ENCODE measurements at places on chromosomes 5 and 9. TPM values are rescaled to one million over a fixed set of nuclear protein-coding genes. Genes with fewer than 3 reads are reported as not detected.

The FUT7 gene
- not detected for total RNA-seq

The MLLT3 gene
- 19.3 TPM for total RNA-seq

The PGM5 gene
- total RNA-seq: 0.26 TPM

The CDK5RAP2 gene
- 34.9 TPM for total RNA-seq

The HTR4 gene
- total RNA-seq: not detected

The CDH9 gene
- total RNA-seq: not detected

The ZNF300 gene
- 4.4 TPM for total RNA-seq

The GPX8 gene
- 46.2 TPM for total RNA-seq

The SPATA31D4 gene
- not detected for total RNA-seq

DNA sequence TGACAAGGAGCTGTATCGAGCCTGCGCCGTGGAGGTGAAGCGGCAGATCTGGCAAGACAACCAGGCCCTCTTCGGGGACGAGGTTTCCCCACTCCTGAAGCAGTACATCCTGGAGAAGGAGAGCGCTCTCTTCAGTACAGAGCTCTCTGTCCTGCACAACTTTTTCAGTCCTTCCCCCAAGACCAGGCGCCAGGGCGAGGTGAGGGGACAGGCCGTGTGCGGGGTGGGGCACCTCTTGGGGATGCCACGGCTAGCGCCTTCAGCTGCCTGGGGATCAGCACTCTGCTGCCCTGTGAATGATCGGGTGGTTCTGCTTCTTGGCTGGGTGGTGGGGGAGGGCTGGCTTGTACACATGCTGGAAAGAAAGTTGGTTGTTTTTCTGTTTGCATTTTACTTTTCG is 1.7 kb downstream of the NELFB start:
- DNase-seq: no peak

- no peak for DNase-seq
Observed at GRCh38 chr5:96509721-96510350, 76.8 kb upstream of the PCSK1 start.

DNA sequence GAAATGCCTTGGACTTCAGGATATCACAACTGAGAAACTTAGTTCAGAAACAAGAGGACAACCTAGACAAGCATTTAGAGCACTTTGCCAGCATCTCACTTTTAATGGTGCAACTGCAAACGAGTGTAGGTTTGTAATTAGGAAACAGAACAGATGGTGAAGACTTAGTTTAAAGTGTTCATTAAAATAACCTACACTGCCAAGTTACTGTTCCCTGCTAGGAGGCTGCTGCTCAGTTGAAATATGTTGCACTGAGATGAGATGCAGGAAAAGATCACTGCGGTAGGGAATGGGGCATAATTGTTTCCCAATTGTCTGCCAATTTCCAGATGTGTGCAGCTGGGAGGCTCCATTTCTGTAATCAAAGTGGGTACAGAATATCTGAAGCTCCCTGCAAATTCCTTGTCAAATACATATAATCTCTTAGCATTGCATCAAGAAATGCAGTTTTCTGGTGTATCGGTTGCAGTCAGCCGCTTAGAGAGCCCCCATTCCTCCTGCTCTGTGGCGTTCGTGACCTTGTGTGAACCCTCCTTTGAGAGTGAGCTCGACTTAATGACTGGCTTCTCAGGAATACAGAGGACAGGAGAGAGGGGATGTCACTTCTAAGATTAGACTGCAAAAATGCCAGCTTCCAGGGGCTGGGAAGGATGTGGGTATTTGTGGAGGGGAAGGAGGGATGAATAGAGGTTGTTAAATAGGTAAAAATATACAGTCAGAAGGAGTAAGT is 448.9 kb downstream of the MED10 start:
- DNase-seq: no peak

- no peak for DNase-seq
Observed at GRCh38 chr9:116749772-116750171, 62.7 kb downstream of the TRIM32 start.

GRCh38 chr5:54195701-54196100 is 114.7 kb downstream of the ARL15 start:
- no peak for DNase-seq

GRCh38 chr9:110579862-110580219 is 300 bp upstream of the SVEP1 start:
- no peak for DNase-seq

GRCh38 chr9:94819161-94819687 is 92.7 kb downstream of the AOPEP start:
- DNase-seq: no peak

DNA sequence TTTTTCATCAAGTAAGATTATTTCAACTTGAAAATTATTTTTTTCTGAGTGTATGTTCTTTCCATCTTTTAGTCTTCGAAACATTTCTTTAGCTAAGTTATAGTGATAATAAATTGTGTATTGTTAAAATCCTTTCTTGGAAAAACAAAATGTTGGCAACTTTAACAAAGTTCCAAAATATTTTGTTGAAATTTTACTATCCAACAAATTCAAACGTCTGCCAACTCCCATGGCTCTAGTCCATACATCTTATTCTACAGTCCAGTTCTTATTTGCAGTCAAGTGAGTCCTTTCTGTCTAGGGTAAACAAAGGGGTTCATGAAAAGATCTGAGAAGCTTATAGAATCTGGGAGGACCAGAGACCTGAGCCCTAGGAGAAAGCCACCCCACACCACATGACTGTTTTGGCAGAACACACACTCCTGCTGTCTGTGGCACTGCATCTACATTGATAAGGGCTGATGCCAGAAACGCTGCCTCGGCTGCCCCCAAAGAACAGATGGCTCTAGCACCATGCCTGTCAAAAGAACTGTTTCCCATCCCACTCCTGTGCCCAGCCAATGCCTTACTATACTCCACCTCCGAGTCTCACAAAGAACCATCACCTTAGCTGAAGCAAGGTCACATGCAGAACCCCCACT is 47.5 kb downstream of the FEM1C start:
- DNase-seq: no peak

GRCh38 chr5:136216230-136216629 is 23.3 kb upstream of the SMIM32 start:
- DNase-seq: no peak

GRCh38 chr5:165076686-165077085 is 1571.3 kb downstream of the MAT2B start:
- DNase-seq: no peak

DNA sequence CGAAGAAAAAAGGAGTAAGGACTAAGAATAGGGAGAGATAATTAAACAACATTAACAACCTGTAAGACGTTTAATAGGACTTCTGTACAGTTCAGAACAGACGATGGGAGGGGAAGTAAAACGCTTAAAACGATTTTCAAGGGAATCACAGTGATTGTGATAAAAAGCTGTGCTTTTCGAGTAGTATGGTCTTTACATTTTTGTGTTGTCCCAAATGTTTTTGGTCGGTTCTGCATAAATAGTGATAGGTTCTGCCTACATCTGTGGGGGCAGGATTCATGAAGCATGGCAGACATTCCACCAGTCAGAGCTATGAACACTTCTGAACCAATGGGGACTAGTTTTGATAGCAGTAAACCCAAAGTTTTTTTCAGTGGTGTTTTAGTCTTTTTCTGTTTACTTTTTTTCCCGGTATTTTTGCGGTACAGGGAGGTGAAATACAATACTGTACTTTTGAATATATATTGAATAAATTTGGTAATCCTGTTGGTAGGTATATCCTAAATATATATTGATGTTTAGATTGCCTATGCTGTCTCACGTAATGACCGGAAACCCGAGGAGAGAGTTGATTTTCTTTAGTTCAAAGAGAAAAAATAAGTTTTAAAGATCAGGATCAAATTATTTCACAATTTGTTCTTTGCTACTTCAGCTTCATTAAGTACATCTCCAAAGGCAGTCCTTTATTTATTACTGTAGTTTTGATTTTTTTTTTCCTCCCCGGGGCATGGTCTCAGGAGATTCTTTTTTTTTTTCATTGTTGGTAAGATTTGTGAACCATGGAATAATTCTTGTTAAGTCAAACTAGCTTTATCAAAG is 1.3 kb downstream of the ERBIN start:
- DNase-seq: no peak

- no peak for DNase-seq
Observed at GRCh38 chr5:87361031-87361445, 51.7 kb downstream of the CCNH start.

DNA sequence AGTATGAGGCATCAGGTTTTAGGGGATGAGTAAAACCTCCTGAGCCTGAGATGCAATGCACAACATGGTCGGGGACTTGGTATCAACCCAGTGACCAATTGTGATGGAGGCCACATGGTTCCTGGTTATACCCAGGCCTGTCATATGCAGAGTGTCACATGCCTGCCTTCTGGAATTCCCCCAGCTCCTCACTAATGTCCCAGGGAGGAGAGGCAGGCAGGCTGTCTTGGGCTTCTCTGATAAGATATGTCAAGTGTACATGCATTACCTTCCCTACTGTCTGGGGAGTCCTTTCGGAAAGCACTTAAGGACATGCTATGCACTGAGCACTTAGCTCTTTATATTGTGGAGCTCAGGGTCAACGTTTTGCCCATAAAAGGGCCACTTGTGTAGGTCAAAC is 14.2 kb upstream of the PALM2AKAP2 start:
- no peak for DNase-seq

DNA sequence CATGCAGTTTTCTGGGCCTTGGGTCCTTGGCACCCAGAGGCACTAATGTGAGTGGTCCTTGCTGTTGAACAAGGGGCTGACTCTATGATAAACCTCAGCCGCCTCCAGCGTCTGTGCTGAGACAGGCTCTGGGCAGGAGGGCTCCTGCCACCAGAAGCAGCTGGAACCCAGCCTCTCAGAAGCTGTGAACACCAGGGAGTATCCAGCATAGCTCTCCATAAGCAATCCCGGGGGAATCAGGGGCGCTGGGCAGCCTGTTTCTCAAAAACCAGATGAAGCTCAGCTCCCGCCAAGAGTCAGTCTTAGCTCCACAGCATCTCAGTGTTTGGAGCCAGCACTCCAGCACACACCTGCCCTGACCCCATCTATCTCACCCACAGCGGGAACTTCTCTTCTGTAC is 170.2 kb downstream of the HSPA4 start:
- DNase-seq: no peak

DNA sequence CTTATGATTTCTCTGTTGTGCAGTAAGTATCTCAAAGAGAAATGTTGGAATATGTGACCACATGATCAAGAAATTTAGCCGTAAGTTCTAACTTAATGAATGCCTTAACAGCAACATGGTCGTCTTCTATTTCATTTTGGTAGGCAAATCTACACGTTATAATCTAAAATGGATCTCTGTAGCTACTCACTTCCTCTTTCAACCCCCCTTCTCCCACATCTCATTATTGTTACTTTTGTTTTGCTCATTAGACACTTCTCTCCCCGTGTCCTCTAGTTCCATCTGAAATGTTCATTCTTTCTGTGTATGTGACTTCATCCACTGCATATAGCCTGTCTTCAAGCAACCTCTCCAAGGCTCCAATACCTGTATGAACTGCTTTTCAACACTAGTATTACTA is 27.1 kb upstream of the LPAR1 start:
- DNase-seq: no peak

DNA sequence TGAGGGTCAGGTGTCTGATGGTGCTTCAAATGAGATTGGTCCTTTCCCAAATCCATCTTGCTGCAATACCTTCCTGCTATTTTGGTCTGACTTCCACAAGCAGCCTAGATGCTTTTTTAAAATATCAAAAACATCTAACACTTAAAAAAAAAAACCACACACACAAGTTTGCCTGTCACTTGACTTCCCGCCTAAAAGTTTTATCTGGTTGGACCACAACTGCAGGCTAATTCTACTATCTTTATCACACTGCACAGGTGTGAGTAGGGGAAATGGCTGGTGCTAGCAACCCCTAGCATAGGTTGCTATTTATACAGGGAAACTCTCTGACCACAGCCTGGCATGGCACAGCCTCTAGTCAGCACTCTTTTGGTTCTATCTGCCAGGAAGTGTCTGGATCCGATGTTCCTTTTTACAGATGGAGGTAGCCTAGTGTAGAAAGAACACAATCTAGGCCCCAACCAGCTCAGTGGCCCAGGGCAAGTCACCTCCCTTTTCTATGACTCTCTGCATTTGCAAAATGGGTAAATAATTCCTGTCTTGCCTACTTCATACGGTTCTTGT is at the start of gene HEMGN:
Gene HEMGN, minus strand, starts transcription at position 92 of the 564 bp plus-strand sequence. Its CDS starts 36 bp downstream, at position 56.
- no peak for DNase-seq

GRCh38 chr5:128402506-128402905 is 135.5 kb downstream of the FBN2 start:
- no peak for DNase-seq

DNA sequence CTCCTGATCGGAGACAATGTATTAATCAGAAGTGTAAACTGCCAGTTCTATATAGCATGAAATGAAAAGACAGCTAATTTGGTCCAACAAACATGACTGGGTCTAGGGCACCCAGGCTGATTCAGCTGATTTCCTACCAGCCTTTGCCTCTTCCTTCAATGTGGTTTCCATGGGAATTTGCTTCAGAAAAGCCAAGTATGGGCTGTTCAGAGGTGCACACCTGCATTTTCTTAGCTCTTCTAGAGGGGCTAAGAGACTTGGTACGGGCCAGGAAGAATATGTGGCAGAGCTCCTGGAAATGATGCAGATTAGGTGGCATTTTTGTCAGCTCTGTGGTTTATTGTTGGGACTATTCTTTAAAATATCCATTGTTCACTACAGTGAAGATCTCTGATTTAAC is 22.4 kb downstream of the IL7R start:
- no peak for DNase-seq

DNA sequence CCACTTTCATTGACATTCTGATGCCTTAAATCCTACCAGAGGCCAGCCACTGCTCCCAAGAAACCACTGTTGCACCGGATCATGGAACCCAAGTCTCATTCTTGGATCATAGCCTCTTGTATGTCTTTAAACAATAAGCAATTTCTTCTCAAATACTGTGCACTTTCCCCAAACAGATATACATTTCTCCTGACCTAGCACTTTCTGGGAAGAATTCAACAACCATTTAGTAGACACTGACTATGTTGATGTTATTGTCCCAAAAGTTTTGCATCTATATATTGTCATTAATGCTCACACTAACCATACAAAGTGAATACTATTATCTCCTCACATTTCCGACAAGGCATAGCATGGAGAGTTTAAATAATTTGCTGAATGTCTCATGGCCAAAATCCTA is 123.3 kb downstream of the GNAQ start:
- DNase-seq: no peak

GRCh38 chr9:123927625-123928532 is 2.0 kb downstream of the DENND1A start:
- DNase-seq: no peak

DNA sequence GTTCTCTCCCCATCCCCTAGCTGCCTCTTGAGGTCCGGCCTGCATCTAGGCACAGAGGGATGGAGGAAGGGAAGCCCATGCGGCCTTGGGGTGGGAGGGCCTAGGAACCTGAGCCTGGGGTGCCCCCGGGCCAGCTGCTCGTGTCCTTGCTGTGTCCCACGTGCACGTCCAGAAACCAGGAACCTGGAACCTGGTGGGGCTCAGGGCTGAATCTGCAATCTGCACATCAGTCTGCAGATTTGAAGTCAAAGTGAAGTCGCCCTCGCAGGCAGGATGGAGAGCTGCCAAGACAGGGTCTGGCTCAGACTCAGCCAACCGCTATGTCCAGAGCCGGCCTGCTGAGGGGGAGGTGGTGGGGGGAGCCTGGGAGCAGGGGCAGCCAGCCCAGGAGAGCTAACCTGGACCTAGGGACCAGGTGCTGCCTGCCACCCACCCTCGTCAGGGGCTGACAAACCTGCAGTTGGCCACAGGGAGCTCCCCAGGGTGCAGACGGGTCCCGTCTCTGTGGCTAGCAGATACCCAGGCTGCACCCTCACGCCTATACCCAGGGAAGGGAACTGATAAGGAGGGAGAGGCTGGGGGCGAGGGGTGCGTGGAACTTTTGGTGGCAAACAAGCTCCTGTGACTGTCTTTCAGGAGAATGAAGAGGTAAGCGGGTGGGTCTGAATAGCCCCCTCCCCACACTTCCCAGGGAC is 103.5 kb upstream of the SIMC1 start:
- no peak for DNase-seq
